Activated B cell treated with CpG ODN at 0.5 μM for 24 hours (primary cell): ENCODE measurements at places on chromosomes 5 and 9. TPM values are rescaled to one million over a fixed set of nuclear protein-coding genes. Genes with fewer than 3 reads are reported as not detected.

GRCh38 chr5:79183011-79183410, 52.9 kb upstream of the JMY start:
- DNase-seq: no peak

DNA sequence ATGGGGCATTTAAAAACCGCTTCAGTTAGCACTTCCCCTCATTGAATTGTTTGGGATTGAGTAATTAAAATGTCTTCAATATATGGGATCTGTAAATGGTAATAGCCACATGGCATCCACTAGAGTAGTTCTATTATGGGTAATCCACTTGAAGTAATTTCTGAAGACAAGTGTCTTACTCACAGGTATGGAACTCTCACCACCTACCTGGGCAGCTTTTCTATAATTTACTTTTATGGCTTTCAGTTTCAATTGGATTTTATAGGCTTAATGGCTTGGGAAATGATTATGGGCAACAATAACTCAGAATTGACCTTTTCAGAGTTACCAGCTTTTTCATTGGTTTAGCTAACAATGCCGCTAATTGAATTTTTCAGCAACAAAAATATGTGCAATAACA, 597.9 kb downstream of the PTPRD start:
- no peak for DNase-seq

- DNase-seq: no peak
Measured at GRCh38 chr5:58475404-58475803, 15.5 kb upstream of the PLK2 start.

The SPATA31A3 gene
- not detected in 2 replicates for total RNA-seq

DNA sequence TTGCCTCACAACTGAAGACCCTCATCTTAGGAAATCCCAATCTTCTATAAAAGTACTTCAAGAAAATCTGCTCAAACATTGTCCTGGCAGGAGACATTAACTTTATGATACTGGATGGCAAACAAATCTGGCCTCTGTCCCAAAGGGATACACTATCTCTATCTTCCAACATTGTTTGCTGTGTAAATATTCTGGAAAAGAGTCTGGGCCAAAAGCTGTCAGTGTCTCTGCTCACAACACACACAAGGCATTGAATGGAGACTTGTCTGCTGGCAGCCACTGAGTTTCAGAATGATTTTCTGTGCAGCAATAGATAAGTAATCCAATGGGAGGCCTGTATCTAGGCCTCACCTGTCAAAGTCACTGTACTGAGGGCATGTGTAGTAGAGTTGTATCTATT, 471.1 kb downstream of the DMAC1 start:
- no peak for DNase-seq

DNA sequence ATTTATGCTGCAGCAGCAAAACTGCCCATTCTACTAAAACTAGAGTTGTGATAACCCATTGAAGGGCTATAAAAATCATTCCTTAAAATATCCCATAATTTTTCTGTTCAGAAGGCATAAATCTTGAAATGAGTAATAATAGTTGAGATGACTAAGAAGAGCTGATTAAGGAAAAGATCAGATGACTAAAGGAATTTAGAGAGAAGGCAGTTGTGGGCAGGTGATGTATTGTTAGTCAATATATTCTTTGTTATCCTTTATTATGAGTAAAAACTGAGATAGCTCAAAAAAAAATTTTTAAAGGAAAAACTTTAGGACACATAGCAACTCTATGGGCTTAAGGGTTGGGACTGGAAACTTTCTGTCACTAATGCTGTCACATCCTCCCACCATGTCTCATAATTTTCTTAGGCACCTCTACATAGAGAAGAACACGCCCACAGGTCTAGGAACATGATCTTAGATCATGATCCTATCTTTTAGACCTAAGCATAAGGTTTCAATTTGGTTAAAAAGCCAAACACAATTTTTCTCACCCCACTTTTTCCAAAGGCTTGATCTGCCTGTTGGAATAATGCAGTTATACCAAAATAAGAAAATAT, 597.5 kb upstream of the MEF2C start:
- no peak for DNase-seq

The SV2C gene
- total RNA-seq: not detected in 2 replicates

DNA sequence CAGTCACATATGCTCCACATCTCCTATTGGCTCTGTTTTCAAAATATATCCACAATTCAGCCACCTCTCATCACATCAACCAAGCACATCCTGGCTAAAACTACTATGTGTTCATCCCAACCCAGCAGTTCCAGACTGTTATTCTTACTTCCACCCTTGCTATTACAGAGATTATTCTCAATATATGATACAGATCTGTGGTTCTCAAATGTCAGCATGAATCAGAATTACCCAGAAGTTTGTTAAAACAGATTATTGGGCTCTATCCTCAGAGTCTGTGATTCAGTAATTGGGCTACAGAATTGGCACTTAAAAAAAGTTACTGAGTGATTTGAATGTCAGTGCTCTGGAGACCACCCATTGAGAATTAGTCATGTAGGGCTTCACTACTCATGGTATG, 78.8 kb upstream of the IZUMO3 start:
- no peak for DNase-seq

The SLC4A9 gene
- not detected in 2 replicates for total RNA-seq

DNA sequence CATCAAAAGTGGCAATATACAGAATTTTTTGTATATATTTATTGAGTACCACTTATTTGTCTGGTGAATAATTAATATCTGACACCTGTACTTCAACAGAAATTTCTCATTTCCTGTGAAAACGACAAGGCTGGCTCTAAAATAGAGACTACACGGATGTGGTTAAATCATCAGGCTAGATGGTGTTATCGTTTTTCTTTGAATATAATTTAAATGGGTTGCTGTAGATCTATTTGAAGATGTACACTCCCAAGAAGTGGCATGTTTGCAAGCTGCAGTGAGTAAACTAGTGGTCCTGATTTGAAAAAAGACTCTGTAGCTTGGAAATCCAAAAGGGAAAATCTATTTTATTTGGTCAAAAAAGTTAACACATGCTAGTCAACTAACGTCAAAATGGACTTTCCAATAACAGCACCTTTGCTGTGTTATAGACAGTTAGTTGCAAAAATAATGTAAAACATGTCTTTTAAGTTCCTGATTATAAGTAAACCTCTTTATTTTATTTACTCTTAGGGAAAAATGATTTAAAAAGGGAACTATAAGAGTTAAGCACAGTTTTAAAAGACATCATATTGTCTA, 13.8 kb downstream of the ST8SIA4 start:
- no peak for DNase-seq

The SPINK5 gene
- total RNA-seq: not detected in 2 replicates

The SLCO6A1 gene
- not detected in 2 replicates for total RNA-seq

The NUDT12 gene
- 2.6 and 3.5 TPM in 2 replicates for total RNA-seq

The C1QTNF2 gene
- not detected in 2 replicates for total RNA-seq

The IFNA21 gene
- total RNA-seq: not detected in 2 replicates

The GABRA6 gene
- total RNA-seq: not detected in 2 replicates

GRCh38 chr5:132635873-132636272, 22.1 kb upstream of the IL13 start:
- DNase-seq: no peak

DNA sequence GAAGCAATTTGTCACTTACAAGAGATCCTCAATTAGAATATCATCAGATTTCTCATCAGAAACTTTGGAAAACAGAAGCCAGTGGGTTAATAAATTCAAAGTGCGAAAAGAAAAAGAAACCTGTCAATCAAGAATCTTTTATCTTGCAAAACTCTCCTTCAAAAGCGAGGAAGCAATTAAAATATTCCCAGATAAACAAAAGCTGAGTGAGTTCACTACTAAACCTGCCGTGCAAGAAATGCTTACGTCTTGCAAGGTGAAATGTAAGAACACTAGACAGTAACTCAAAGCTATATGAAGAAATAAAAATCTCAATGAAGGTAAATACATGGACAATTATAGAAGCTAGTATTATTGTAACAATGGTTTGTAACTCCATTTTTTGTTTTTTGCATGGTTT, 62.8 kb upstream of the IL33 start:
- no peak for DNase-seq

- no peak for DNase-seq
Measured at GRCh38 chr9:95509851-95510708, 6.7 kb downstream of the PTCH1 start.

DNA sequence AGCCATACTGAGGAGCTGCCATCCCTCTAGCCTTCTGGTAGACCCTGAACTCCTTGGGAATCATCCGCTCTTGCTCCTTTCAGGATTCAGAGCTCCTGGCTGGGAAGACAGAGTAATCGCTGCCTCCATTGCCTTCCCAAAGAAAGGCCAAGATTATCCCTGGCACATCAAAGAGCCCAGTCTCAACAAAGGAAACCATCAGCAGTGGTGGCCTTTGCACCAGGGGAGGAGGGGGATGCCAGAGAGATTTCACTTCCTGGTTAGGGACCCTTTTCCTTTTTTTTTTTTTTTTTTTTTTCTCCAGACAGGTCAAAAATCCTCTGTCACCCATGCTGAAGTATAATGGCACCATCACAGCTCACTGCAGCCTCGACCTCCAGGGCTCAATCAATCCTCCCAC, 16.0 kb upstream of the ERGIC1 start:
- DNase-seq: no peak

DNA sequence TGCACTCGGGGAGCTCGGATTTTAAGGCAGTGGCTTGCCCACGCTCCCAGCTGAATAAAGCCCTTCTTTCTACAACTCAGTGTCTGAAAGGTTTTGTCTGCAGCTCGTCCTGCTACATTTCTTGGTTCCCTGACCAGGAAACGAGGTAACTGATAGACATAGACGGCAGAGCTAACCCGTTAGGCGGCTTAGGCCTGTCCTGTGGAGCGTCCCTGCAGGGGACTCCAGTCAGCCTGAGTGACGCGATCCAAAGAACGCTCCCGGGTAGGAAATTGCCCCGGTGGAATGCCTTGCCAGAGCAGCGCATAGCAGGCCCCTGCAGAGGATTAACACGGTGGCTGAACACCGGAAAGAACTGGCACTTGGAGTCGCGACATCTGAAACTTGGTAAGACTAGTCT, 1.8 kb upstream of the SELENOP start:
- DNase-seq: no peak

The SPATA9 gene
- not detected in 2 replicates for total RNA-seq

The GABRA1 gene
- not detected in 2 replicates for total RNA-seq

DNA sequence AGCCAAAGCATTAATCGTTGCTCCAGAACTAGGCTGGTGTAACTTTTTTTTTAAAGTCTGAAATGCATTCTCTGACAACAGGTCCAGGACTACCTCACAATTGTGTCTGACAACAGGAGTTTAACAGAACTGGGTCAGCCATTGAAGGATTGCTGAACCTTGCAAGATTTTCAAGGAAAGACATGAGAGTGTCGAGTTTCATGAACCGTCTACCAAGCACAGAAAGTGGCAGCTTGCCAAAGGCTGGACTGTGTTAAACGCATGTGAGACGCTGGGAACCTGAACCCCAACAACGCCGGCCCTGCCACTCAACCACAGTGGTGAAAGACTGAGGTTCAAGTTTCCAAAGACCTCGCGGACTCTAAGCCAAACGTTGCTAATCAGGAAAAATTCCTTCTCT, 79.1 kb downstream of the LHFPL2 start:
- DNase-seq: no peak

- no peak for DNase-seq
Measured at GRCh38 chr9:126869368-126869767, 8.9 kb downstream of the ZBTB34 start.

The AK1 gene
- 6.9 and 8.1 TPM in 2 replicates for total RNA-seq

The GRIN3A gene
- not detected in 2 replicates for total RNA-seq

The GALNT10 gene
- 32.5 and 41.5 TPM in 2 replicates for total RNA-seq

GRCh38 chr9:92506184-92506857, 24.0 kb upstream of the ASPN start:
- DNase-seq: no peak

DNA sequence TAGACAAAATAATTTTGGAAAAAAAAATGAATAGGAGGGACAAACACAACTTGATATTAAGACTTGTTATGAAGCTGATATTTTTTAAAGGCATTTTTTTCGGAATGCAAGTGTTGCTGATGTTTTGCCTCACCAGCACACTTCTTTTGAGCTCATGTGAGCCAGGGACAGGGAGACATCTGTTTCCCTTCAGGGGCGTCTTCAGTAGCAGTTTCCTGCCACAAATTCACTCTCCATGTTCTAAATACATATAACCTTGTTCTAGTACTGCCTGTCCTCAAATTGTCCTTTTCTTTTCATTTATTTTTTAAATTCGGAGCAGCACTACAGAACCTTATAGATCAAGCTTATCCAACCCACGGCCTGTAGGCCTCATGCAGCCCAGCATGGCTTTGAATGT, 316.0 kb upstream of the PAPPA start:
- no peak for DNase-seq

The C5orf58 gene
- total RNA-seq: not detected in 2 replicates

DNA sequence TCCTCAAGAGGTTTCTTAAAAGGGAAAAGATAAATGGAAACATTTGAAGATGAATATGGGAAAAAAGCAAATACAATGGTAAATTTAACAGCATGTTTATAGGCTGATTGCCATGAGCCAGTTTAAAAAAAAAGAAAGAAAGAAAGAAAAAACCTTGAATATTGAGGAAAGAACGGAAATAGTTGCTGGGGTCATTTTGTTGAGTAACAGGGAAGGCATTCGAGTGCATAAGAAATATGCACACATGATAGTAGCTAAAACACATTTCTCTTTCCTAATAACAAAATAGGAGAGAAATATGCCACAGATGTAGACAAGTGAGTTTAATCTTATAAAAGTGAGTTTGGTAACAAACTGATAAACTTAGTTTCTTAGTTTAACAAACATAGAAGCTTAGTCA, 864.6 kb upstream of the ACO1 start:
- DNase-seq: no peak

The NR5A1 gene
- not detected in 2 replicates for total RNA-seq

- peak; percentile 98 for DNase-seq
Measured at GRCh38 chr9:137459152-137459600, at the start of gene NSMF. TSS of gene NSMF (minus strand) at chr9:137459334. CDS start at chr9:137459102, 232 bp downstream.

DNA sequence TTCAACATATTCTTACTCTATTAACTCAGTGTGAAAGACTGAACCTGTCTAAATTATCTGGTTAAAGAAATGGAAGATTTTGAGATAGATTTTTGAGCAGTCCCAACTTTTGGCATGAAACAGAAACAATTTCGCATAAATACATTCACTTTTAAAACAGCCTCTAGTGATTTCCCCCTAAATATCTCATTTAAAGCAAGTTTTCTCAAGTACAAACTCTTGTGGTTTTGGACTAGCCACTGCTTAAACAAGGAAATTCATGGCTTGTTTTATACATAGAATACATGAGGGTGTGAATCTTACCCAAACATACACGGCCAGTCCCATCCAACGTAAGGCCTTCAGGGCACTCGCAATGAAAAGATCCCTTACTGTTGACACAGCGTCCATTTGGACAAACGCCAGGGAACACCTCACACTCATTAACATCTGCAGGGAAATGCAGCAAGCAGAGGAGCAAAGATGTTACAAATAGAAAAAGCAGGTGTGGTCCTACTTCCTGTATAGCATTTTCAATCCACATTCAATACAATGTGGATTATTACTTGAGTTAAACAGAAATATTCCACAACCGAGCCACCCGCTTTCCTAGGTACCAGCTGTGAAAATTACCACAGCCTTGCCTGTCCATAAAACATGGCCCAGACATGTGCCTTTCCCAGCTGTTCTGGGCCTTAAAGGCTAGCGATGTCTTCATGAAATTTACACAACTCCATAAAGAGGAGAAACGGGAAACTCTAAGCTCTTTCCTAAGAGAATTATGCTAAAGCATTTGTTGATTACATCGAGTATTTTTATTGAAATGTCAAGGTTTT, 188.8 kb downstream of the FBN2 start:
- DNase-seq: no peak
